ENCODE measurements at places on chromosomes 6 and 20.
A peak's percentile ranks its signal among the peaks of the same experiment; 100 is the strongest.

DNA sequence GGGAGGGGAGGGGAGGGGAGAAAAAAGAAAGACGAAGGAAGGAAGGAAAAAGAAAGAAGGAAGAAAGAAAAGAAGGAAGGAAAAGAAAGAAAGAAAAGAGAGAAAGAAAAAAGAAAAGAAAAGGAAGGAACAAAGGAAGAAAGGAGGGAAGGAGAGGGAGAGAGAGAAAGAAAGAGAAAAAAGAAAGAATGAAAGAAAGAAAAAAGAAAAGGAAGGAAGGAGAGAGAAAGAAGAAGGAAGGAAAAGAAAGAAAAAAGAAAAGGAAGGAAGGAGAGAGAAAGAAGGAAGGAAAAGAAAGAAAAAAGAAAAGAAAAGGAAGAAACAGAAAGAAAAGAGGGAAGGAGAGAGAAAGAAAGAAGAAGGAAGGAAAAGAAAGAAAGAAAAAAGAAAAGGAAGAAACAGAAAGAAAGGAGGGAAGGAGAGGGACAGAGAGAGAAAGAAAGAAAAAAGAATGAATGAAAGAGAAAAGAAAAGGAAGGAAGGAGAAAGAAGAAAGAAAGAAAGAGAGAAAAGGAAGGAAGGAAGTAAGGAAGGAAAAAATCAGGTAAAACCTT, 225.3 kb downstream of the TPBG start:
- no peak for DNase-seq

GRCh38 chr6:83518816-83519480, 6.6 kb downstream of the PRSS35 start:
- DNase-seq = no peak

GRCh38 chr20:32731882-32732266, 11.4 kb downstream of the COMMD7 start:
- no peak for DNase-seq

DNA sequence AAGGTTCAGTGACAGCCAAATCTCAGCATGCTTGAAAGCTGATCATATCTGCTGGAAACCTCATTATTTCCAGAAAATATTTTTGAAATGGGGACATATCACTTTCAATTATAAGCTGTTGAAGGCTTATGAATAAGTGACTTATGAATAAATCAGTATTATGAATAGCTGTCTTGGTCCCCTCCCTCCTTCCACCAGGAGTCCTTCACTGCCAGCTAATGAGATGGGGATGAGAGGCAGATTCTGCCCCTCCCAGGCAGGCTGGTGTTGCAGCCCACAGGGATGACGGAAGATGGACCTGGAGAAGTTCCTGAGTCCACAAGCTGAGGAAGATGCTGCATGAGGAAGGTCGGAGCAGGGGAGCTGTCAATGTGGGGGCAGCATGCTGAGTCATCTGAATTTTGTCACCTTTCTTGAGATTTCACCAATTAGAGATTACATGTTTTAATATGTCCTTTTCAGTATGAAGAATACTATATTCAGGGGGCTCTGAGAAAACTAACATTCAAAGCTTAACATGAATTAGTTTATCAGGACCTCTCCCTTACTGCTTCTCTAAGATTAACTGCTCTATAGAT, 112.2 kb downstream of the DTNBP1 start:
- DNase-seq = no peak

DNA sequence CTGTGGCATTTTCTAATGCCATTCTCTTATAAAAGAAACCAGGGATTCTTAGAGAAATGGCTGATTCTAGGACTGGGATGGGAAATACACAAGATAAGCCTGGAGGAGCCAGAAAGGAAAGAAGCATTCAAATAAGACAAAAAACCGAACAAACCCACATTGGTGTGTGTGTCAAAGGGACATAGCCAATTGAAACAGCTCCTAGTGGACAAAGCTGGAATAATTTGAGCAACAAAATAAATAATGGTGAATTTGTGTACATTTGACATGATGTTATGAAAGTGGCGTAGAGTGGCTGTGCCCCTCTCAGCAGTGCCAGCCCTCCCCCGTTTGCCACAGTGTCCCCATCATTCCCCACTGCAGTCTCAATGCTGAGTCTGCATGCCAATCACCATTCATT, 55.5 kb downstream of the B3GAT2 start:
- DNase-seq = no peak

GRCh38 chr6:135506270-135506997, 8.9 kb upstream of the AHI1 start:
- peak; percentile 46 for DNase-seq

- DNase-seq = no peak
Measured at GRCh38 chr6:3759646-3760232, 8.2 kb upstream of the PXDC1 start.

- no peak for DNase-seq
Measured at GRCh38 chr6:52074716-52075115, 12.7 kb downstream of the PKHD1 start.

DNA sequence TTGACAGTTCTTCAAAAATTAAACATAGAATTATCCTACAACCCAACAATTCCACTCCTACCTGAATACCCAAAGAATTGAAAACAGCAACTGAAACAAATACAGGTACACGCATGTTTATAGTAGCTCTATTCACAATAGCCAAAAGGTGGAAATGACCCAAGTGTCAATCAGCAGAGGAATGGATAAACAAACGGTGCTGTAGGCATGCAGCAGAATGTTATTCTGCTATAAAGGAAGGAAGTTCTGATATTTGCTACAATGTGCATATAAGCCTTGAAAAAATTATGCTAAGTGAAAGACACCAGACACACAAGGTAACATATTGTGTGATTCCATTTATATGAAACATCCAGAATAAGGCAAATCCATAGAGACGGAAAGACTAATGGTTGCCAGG, 38.5 kb upstream of the PRELID3B start:
- no peak for DNase-seq

DNA sequence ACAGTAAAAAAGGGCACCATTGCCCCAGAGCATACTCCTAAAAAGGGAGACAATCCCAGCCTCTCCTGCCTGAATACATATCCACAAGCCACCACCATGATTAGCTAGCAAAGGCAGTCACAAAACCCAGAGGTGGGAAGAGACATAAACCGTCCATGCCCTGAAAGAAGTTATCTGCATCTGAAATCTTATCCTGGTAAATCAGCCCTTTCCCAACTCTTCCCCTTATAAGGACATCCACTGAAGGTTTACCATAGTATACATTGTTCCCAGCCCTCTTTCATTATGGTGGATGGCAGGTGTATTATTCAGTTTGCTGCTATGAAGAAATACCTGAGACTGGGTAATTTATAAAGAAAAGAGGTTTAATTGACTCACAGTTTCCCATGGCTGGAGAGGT, 95.2 kb downstream of the TBC1D7 start:
- DNase-seq = no peak

- DNase-seq = no peak
Measured at GRCh38 chr6:73866305-73866704, 170.3 kb downstream of the CD109 start.

DNA sequence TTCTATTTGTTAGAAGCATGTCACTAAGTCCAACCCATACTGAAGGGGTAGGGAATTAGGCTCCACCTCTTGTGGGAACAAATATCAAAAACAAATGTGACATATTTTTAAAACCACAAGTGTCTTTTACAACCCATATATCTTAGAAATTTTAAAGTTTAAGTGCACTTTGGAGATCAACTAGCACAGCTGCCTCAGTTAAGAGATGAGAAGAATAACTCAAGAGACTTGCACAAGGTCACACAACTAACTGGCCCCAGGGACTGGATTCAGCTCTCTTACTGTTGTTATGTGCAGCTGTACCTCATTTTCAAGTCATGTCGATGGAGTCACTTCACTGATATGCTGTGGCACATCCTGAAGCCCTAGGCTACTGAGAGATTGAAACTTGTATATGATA, 102.9 kb upstream of the BMP2 start:
- DNase-seq = peak; percentile 68

GRCh38 chr6:11975353-11975977, 36.6 kb upstream of the HIVEP1 start:
- no peak for DNase-seq

DNA sequence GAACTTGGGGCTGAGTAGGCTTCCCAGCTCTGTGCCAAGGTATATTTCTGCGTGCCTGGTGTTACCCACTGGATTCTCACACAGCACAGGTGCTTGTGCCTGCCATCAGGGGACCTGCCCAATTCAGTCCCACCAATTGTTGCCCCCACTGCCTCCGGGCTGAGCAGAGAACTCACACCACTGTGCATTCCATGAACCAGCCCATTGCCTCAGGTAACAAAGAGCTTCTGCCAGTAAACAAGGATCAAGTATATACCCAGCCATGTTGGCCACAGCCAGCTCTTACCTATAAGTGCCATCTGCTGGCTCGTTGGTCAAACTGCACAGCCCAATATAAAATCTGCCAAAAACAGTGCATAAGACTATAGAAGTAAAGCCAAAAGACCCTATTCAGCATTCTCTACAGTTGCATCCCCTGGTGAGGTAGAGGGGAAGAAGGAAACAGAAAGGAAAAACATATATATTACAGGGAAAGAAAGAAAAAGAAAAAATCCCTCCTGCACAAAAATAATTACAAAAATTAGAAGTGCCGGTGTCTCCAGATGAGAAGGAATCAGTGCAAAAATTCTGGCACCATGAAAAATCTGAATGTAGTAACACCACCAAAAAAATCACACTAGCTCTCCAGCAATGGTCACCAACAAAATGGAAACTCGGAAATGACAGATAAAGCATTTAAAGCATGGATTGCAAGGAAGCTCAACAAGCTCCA, 241.4 kb downstream of the IBTK start:
- peak; percentile 56 for DNase-seq

- DNase-seq = no peak
Measured at GRCh38 chr6:154448448-154449096, 61.9 kb downstream of the CNKSR3 start.

DNA sequence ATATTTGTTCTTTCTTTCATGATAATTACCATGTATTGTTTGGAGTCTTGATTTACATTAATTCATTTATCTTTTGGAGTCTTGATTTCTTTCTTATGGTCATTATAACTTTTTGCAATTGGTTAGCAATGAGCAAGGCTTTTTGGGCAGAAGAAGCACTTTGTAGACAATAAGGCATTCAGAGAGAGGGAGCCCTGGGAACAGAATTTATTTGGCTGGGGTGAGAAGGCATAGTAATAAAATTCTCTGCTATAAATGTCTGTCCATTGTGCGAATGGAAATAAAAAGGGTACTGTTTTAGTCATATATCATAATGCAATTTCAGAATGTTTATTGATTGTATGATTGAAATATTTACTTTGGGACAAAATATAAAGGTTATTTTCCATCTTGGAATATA, 147.0 kb downstream of the SLC35F1 start:
- no peak for DNase-seq

DNA sequence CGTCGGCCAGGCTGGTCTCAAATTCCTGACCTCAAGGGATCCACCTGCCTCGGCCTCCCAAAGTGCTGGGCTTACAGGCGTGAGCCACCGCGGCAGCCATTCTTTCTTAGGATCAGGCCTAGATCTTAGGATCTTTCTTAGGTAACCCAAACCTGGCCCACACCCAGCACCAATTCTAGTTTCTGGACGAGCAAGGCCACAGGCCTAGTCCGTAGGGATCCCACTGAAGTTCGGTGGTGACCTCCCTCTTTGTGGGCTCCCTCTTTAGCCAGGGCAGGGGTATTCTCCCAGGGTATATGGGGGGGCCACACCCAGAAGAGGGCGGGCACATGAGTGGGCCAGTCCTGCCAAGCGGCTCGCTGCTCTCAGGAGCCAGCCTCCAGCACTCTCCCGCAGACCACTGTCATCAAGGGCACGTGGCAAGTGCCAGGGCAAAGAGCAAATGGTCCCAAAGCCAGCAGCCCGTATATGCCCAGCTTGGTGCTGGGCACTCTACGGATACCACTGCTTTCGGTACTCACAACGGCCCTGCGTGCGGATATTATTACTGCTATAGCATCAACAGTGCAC, 6.5 kb downstream of the PXDC1 start:
- no peak for DNase-seq

- no peak for DNase-seq
Measured at GRCh38 chr20:32792316-32792715, 27.4 kb upstream of the MAPRE1 start.

GRCh38 chr6:87913974-87914373, 133.7 kb upstream of the SPACA1 start:
- no peak for DNase-seq

GRCh38 chr6:91366781-91367180, 779.9 kb upstream of the MAP3K7 start:
- no peak for DNase-seq

- DNase-seq = no peak
Measured at GRCh38 chr20:5217616-5218015, 90.8 kb downstream of the CDS2 start.

- DNase-seq = no peak
Measured at GRCh38 chr6:97215157-97215769, 67.8 kb downstream of the MMS22L start.

GRCh38 chr6:83510791-83511190, 1.5 kb upstream of the PRSS35 start:
- no peak for DNase-seq

- no peak for DNase-seq
Measured at GRCh38 chr6:44925100-44925739, 402.9 kb upstream of the RUNX2 start.

DNA sequence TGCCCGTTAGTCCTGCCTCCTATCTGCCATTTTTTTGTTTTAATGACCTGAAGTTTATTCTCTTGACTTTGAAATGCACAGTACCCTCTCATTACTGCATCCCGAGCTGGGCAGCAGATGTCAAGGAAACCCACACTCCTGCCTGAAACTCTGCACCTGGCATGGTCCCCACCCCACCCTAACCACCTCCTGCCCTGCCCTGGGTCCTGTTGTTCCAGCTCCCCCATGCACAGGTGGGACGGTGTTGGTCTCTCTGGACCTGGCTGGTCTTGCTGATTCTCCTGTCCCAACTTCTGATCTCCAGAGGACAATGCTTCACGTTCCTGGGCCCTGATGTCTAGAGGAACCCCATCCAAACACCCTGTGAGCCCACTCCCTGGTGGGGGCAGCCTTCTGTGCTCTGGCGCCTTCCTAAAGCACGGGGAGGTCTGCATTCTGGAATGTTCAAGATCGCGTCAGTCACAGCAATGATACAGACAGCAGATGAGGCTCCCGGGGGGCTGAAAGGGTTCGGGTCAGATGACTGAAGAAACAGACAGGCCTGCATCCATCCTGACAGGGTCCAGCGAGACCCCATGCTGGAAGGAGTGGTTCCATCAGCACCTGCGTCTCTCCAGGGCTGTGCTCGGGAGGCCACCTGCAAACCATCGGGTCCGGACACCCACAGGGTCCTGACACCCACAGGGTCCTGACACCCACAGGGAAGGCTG, 73.6 kb downstream of the ERMARD start:
- DNase-seq = no peak

GRCh38 chr6:43921548-43922425, 151.8 kb downstream of the VEGFA start:
- DNase-seq = no peak

GRCh38 chr6:148416330-148416965, 73.8 kb downstream of the SASH1 start:
- no peak for DNase-seq

DNA sequence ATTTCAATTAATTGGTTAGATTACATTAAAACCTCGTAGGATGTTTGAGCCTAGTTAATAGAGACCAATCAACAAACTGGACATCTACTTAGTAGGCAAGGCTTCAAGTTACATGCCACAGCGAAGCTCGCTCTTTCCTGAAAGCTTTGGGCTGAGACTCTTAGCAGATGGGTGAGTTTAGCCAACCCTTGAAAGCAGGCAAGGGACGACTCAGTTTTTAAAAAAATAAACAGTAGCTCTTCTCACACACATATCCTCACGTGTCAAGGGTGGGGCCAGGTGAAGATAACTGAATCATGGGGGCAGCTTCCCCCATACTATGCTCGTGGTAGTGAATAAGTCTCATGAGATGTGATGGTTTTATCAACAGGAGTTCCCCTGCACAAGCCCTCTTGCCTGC, 775 bp downstream of the MTFR2 start:
- DNase-seq = no peak

- peak; percentile 86 for DNase-seq
Measured at GRCh38 chr6:6610031-6610591, 21.6 kb downstream of the LY86 start.
